Iris pigment epithelial cell (primary cell): ENCODE measurements at places on chromosomes 11 and 22.

GRCh38 chr11:21636561-21636960 lies 556.3 kb upstream of the ANO5 start:
- no peak for DNase-seq

DNA sequence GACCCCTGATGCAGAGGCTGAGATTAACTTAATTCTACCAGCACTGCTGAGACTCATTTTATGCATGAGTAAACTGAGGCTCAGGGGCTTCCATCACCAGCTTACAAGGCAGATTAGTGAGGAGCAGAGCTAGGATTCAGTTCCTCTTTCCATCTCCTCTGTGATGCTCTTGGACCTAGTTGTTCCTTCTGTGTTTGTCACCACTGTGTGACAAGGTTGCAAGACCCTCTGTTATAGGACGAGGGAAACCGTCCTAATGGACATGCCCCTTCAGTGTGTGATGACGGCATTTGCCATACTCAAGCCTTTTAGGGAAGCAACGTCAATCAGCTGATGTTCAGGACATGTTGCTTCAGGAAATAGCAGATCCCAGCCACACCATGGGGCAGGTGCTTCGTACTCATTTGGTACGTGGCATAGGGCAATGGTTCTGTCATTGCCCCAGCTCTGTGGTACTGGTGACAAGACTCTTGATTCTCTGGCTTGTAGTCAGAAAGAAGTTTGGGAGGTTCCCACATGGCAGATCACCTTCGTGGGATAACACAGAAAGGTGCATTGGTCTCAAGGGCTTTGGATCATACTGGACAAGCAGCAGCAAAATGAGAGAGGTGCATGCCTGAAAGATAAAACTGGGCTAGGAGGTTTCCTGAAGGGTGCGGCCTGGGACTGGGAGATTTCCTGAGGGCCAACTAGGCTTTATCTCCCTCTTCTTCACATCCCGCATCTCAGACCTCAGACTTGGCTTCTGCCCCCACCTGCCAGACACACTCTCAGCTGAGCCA lies 23.9 kb upstream of the CD44 start:
- DNase-seq, result no peak

DNA sequence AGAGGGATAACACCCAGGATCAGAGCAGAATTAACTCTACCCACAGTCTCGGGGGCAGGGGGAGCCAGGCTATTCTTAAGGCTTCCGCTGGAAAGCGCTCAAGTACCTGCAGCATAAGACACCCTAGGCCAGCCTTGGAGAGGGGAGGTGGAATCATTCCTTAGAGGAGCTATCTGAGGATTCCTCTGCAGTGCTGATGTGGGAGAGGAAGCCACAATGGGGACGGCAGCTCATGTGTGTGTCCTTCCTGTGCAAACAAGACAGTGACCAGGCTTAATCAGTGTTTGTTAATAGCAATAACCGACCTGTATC lies 382.2 kb upstream of the CADM1 start:
- DNase-seq, result no peak

DNA sequence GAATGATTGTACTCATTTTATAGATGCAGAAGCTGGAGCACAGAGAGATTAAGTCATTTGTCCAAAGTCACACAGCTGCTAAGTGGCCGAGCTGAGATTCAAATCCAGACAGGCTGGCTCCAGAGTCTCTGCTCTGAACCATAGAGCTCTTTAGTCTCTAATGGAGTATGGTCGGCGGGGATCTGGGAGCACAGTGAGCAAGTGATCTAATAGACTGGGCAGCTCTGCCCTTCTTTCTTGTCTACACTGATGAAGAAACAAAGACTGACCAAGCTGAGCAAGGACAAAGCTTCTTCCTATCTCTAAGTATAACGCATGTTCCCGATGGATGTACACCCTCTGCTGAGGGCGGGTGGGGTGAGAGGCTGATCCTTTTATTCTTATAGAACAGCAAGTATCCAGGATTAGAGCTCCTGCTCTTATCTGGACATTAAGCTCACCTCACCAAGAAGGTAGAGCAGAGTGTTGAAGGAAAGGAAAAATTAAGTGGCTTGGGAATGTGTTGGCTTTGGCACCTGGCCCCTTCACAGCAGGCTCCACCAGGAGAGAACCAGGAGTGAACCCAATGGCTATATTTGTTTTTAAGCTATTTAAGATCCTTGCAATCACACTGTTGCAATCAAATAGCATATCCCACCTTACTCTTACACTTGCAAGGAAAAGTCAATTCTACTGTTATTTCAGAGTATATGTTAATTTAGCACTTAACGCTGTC lies 68.7 kb downstream of the ETS1 start:
- no peak for DNase-seq

DNA sequence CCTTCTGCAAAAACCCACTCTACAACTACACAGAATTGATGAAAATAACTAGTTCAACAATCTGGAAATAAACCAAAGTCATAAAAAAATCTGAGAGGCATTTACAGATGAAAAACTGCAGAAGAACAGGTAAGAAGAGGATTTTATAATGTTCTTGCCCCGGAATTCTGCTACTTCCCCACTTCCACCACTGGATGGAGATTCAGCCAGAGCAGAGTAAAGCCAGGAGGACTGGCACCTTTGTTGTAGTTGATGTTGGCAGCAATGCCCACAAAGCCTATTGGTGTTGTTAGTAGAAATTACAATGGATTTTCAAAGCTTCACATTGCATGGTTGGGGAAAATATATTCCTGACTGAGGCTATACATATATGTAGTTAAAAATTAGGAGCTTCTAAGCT lies 640.2 kb downstream of the LRRC4C start:
- no peak for DNase-seq

- no peak for DNase-seq
These were observed 48.9 kb upstream of the SHANK2 start for GRCh38 chr11:71301046-71301857.

DNA sequence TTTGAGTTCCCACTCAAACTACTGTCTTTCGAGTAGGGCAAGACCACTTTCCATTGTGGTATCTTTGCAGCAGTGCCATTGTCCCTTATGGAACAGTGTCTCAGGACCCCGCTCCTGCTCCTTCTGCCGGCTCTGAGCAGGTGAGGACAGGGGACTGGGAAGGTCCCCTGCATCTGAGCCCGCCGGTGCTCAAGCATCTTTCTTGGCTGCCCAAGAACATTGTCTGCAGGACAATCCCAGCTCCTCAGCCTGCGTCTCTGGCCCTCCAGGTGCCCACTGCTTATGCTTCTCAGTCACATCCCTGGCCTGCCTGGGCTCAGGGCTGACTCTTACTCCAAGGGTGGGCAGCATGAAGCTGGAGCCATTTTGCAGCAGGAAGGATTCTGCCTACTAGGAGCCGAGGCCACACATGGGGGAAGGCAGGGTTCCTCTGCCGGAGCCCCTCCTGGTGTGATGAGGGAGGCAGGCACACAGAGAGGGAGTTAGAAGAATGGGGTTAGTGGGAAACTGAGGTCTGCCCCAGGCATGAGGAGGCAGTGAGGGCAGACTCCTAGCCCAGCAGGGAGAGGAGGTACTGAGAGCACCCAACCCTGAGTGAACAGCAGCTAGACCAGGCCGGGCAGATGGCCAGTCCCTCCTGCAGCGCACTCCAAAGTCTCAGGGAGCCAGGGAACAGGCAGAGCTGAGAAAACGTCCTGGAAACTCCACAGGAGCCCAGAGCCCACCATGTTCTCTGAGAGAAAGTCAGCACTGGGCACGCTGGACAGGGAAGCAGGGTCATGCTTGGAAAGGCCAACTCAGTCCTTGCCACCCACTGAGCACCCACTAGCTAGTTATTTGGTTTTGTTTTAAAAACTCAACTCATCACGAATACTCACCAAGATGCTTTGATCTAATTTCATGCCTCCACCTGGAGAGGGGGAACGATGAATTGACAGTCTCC lies 7.5 kb upstream of the PPARA start:
- DNase-seq, result no peak

GRCh38 chr22:47334601-47335000 lies 572.2 kb downstream of the TBC1D22A start:
- no peak for DNase-seq

GRCh38 chr11:15776366-15776765 lies 580.0 kb downstream of the SOX6 start:
- no peak for DNase-seq

GRCh38 chr11:12156301-12157140 lies 46.1 kb downstream of the MICAL2 start:
- DNase-seq, result no peak

DNA sequence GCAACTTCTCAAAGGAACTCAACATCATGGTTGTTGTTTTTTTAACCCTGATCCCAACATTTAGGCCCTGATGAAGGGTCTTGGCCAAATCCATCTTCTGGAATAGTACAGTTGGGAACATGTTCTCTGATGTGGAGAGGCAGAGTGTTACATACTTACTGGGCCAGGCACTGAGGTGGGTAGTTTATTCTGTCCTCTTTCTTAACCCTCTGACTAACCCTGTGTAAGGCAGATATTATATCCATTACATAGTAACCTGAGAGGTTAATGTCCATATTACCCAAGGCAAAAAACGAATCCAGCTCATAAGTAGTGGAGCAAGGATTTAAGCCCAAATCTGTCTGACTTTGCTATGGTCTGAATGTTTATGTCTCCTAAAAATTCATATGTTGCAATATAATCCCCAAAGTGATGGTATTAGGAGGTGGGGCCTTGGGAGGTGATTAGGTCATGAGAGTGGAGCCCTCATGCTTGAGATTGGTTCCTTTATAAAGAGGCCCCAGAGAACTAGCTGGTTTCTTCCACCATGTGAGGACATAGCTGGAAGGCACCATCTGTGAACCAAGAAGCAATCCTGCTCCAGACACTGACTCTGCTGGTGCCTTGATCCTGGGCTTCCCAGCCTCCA lies 16.3 kb downstream of the PPFIBP2 start:
- DNase-seq, result peak; percentile 9

DNA sequence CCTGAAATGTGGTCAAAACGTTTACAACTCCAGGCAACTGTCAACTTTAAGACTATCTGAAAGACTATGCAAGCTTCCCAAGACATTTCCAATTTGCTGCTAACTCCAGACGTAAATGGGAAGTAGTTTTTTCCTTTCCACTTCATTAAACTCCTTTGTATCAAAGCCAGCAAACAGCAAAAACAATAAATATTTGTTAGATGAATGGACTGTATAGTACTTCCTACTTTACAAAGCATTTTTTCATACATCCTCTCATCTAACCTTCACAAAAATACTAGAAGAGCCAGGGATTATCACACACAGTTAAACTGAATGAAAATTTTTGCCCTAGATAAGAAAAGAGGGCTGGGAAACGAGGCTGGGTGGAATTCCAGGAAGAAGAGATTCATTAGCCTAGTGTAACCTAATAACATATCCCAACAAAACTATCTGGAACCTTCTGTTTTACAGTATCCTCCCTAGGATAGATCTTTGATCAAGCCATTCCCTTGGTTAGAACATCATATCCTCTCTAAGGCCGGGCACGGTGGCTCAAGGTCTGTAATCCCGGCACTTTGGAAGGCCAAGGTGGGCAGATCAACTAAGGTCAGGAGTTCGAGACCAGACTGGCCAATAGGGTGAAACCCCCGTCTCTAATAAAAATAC lies 10.4 kb downstream of the NUP98 start:
- no peak for DNase-seq

DNA sequence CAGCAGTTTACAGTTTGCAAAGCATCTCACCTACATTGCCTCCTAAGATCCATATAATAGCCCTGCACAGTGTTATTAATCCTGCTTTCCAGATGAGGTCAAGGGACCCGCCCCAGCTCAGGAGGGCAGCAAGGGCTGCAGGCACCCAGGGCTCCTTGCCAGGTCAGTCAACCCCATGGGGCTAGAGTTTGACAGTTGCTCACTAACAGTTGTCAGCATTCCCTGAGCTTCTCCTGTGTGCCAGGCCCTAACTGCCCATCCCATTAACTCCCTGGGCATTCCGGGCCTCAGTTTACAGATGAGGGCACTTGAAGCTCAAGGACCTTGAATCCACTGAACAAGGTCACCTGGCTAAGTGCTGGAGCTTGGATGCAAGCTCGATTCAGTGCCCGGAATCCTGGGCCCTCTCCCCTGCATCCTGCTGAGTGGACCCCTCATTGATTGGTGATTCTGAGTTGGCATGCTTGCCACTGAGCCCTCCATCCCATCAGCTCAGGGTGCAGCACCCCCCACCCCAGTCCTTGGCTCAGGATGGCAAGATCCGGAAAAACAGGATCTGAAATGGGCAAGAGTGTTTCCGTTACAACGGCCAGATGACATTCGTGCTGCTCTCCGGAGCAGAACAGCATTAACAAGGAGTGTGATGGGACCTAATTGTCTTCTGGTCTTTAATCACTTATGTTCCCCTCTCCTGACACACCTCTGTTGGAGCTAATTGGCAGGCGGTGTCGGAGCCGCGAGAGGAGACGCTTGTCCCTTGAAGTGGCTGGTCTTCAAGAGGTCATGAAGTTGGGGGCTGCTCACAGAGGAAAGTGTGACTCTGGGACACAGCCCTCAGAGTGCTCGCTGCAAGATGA lies 87.4 kb upstream of the SHISAL1 start:
- DNase-seq, result no peak

DNA sequence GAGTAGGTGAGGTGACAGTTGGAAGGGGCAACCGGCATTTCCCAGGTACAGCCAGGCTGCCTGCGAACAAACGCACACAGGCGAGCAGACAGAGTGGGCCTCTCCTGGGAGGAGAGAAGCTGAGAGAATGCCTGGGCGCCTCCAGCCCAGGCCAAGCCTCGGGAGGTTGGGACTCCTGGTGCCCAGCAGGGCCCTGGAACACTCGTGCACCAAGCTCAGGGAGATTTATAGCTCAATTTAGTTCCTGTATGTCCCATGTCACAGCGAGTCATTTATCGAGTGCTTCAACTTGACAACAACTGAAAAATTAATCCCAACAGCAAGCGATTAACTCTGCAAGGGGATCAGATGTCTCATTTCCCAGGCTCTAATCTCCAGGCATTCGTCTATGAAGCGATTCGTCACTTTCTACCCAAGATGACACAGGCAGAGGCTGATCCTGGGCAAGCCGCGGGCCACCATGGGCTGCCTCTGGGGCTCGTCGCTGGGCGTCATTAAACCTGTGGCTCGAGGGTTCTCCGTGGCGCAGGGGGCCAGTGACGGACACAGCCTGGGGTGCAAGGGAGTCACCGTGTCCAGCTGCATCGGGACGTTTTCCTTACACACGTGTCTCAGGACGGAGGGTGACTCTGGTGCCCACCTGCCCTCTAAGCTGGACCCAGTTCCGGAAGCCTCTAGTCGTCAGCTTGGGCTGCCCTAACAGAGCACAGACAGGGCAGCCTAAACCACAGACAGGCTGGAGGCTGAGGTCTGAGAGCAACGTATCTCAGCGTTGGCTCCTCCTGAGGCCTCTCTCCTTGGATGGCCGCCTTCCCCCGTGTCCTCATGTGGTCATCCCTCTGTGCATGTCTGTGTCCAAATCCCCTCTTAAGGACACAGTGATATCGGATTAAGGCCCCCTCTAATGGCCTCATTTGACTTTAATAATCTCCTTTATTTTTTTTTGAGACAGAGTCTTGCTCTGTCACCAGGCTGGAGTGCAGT lies 154.1 kb downstream of the CTTN start:
- no peak for DNase-seq

- peak; percentile 50 for DNase-seq
These were observed 48.8 kb downstream of the SPECC1L start for GRCh38 chr22:24319451-24319850.

DNA sequence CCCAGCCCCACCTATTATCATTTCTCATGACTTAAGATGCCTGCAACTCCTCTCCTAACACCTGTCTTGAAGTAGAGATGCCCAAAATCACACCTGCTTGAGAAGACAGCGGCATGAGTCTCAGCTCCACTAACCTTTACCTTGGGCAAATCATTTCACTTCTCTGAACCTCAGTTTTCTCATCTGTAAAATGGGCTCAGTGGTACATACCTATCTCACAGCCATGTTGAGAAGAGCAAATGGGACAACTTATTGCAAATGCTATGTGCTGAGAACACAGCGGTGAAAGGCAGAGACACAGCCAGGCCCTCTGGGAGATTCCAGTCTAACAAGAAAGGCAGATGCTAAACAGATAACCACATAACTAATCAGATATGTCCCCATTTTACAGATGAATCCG lies 7.8 kb downstream of the TST start:
- DNase-seq, result no peak
